ENCODE measurements at places on chromosomes 5 and 9. TPM values are rescaled to one million over a fixed set of nuclear protein-coding genes. Genes with fewer than 3 reads are reported as not detected.

DNA sequence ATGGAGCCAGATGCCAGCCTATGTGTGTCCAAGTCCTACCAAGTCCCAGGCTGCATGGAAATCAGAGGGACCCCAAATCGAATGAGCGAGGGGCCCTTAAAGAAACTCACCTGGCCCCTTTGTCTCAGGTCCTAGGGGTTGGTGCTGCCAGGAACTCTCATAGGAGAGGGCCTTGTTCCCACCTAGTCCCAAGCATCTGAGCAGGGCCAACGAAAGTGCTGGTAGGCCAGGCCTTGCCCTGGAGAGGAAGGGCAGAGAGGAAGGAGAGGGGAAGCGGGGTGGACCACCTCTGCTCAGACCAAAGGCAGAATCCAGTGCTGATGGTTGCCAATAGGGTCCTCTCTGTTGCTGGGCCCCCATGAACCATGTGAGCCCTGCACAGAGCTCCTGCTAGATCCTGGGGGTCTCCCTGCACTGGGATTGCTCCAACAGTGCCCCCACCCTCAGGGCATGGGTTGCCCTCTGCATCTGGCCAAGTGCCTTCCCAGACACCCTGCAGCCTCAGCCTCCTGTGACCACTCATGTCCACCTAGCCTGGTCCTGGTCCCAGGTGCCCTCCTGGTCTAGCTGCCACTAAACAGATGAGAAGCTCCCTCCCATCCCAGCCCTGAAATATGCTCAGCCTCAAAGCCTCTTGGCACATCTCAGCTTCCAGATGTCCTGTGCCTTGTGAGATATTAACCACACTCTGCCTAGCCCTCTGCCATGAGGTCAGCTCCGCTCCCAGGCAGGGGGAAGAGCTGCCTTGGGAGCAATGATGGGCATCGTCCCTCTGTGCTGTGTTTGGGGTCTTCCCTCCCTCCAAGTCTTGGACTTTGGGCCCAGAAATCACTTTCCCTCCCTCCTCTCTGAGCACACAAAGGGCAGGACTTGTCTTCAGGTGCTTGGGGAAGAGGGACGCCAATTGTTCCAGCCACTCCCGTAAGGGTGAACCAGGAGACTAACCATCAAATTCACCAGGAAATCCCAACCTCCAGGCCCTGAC lies 109.6 kb downstream of the ADAMTS2 start:
- H3K4me1 ChIP-seq = no peaks in the 10 kb centered on the region
- H3K27me3 ChIP-seq = peaks cover 40% of the 10 kb centered on the region
- no peaks in the 10 kb centered on the region for H3K36me3 ChIP-seq
- no peak overlapping the region for H3K27ac ChIP-seq
- H3K4me3 ChIP-seq = no peak overlapping the region
- DNase-seq = no peak

GRCh38 chr5:2534970-2535369 lies 216.5 kb downstream of the IRX2 start:
- no peak overlapping the region for H3K27ac ChIP-seq
- H3K4me3 ChIP-seq = no peak overlapping the region
- no peak for DNase-seq
- H3K27me3 ChIP-seq = peaks cover 21% of the 10 kb centered on the region
- H3K4me1 ChIP-seq = no peaks in the 10 kb centered on the region
- no peaks in the 10 kb centered on the region for H3K36me3 ChIP-seq

DNA sequence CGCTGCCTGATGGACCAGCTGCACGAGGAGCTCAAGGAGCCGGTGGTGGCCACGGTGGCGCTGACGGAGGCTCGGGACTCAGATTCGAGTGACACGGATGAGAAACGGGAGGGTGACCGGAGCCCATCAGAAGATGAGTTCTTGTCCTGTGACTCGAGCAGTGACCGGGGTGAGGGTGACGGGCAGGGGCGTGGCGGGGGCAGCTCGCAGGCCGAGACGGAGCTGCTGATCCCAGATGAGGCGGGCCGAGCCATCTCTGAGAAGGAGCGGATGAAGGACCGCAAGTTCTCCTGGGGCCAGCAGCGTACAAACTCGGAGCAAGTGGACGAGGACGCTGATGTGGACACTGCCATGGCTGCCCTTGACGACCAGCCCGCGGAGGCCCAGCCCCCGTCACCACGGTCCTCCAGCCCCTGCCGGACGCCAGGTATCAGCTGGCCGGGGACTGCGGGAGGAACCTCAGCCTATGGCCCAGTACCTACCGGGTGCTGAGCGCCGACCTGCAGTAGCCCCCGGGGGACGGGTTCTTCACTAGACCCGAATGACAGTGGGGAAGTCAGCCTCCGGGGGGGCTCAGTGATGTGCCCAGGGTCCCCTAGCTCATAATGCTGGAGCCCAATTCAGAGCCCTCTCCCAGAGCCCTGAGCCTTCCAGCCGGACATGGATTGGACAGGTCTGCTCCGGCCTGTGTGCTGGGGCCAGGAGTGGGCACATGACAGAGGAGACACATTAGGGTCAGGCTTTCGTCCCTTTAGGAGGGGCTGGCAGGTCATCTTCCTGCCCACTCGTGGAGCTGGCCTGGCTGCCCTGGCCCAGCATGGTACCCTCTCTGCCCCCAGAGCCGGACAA lies 33.0 kb downstream of the USP20 start:
- H3K4me1 ChIP-seq = peaks cover 7% of the 10 kb centered on the region
- no peaks in the 10 kb centered on the region for H3K36me3 ChIP-seq
- no peak overlapping the region for H3K4me3 ChIP-seq
- no peak overlapping the region for H3K27ac ChIP-seq
- no peak for DNase-seq
- H3K27me3 ChIP-seq = no peaks in the 10 kb centered on the region

The REEP2 gene
- 2.5 TPM for total RNA-seq

All from PC-3 (cell line).